ENCODE measurements at places on chromosomes 4 and X. TPM values are rescaled to one million over a fixed set of nuclear protein-coding genes. Genes with fewer than 3 reads are reported as not detected.

KLB gene
- total RNA-seq = 0.08 TPM

AIMP1 gene
- 24.2 TPM for total RNA-seq

TMEM129 gene
- 26.7 TPM for total RNA-seq

TNIP3 gene
- total RNA-seq = 1.4 TPM

GLRA3 gene
- not detected for total RNA-seq

C4orf51 gene
- total RNA-seq = not detected

DGKK gene
- total RNA-seq = not detected

QRFPR gene
- 3.5 TPM for total RNA-seq

FAM47B gene
- total RNA-seq = not detected

DRD5 gene
- not detected for total RNA-seq

FRAS1 gene
- 11.1 TPM for total RNA-seq

OPHN1 gene
- 2.5 TPM for total RNA-seq

REELD1 gene
- not detected for total RNA-seq

SH3D19 gene
- 25.2 TPM for total RNA-seq
